ENCODE measurements at places on chromosomes 5 and 9.

DNA sequence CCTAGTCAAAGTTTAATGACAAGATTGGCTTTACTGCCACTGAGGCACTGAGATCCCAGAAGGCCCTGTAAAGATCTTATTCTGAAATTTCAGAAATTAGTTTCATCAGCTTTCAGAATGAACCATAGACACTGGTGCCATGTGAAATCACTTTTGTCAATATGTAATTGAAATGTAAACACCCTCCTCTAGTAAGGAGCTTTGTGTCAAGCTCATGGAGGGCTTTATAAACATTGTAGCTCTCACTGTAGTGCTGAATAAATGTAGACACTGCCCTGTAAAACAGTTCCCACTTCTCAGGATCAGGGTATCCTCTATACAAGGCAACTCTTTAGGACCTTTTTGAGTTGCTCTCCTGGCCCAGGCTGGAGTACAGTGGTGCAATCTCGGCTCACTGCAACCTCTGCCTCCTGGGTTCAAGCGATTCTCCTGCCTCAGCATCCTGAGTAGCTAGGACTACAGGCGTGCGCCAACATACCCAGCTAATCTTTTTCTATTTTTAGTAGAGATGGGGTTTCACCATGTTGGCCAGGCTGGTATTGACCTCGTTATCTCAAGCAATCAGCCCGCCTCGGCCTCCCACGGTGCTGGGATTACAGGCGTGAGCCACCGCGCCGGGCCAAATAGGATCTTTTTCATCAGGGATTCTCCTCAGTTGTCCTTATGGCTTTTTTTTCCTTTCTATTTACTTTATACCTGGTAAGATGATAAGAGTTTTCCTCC lies 1823.9 kb upstream of the CDH9 start:
- ATAC-seq, result no peak

DNA sequence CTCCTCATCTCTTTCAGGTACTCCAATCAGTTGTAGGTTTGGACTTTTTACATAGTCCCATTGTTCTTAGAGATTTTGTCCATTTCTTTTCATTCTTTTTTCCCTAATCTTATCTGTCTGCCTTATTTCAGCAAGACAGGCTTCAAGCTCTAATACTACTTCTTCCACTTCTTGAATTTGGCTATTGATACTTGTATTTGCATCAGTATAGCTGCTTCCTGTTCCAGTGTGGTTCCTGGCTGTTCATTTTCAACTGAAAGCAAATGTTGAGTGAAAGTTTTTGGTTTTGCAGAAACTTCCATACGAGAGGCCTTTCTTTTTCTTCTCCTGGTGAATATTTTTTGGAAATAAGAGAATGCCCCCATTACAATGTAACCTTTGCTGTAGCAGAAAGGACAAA lies 12.0 kb upstream of the IFNA1 start:
- ATAC-seq, result no peak

DNA sequence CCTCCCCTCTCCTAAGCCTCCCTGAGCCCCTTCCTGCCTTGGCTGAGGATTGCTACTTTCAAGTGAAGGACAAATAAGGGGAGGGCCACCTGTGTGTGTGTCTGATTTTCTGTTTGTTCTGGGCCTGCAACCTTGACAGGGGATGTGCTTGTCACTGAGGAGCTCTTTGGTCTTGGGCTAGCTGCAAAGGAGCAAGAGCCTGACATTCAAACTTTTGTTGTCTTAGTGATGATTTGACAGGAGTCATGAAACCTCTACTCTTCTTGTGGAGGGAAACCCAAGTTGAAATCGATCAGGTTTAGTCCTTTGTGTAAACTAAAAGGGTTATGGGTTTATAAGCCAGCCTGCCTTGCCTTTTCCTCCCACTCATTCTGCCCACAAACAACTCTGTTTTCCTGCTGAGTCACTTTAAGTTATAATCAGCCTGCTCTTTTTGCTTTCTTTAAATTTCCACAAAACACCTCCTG lies 16.9 kb downstream of the CLTA start:
- ATAC-seq, result peak; percentile 27

DNA sequence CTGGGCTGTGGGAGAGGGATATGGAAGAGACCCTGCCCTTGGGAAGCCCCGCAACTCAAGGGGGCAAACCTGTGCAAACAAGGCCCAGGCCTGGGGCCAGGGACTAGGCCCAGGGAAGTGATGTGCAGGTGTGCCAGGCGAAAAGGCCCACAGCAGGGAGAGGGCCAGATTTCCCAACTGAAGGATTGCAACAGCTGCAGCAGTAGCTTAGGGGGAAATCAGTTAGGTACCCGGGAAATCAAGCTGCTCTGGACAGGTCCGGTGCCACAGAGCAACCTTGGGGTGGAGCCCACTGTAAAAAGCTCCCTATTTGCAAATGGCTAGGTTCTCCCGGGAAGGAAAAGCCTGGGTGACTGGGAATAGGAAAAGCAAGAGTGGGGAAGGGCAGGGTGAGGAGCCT lies 10.4 kb downstream of the GRIN1 start:
- no peak for ATAC-seq

GRCh38 chr5:114055318-114056184 lies 306.3 kb upstream of the KCNN2 start:
- no peak for ATAC-seq

- no peak for ATAC-seq
Observed at GRCh38 chr9:2916382-2916985, 72.6 kb upstream of the PUM3 start.

DNA sequence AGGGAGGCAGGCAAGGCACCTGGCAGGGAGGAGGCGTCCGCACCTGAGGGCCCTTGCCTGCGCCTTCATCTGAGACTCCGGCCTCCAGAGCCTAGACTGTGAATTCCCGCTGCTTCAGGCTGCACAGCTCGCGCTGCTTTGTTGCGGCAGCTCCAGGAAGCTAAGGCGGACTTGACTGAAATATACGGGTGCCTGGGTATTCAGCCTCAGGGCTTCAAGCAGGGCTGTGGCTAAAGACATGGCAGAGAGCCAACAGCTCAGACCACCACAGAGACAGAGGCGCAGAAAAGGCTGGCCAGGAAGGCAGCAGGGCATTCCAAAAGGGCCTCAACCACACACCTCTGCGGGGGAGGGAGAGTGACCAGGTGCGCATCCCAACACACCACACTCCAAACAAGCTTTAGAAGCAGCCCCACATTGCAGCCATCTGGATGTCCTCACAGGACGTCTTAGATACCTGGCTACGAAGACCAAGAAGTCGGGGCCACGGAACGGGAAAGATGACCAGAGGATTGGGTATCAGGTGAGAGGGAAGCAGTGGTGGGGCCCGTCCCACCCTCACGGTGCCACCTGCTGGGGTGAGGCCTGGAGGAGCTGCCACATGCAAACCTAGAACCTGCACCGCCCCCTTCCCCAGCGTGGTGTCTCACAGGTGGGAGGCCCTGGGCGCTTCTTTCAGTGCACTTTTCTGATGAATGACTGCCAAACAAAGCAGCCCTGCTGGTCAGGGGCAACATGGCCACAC lies 1.7 kb upstream of the DPH7 start:
- no peak for ATAC-seq

DNA sequence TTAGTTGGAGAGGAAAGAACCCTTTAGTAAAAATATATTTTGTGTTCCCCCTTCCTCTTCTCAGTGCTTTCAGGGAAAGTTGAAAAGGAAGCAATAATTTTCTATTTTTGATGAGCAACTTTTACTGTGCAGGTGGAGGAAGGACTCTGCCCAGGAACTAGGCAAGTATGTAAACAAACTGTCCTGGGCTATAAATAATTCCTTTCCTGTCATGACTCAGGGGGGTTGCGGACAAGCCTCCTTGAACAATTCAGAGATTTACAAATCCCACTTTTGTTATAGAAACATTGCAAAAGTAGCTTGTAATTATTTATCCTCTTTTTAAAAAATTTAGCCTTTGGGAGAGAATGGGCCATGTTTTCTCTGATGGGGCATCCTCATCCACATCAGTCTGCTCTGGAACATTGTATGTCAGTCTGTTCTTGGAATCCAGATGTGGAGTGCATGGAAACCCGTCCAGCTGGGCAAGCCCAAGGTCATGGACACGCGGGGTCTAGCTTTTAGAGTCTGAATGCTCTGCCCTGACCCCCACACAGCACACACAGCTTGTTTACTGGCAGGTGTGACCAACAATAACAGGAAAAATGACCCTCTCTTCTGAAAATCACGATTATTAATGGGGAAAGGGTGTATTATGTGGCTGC lies 127.6 kb downstream of the GADD45G start:
- no peak for ATAC-seq

GRCh38 chr9:29183971-29184370 lies 1610.7 kb upstream of the C9orf72 start:
- ATAC-seq, result no peak

DNA sequence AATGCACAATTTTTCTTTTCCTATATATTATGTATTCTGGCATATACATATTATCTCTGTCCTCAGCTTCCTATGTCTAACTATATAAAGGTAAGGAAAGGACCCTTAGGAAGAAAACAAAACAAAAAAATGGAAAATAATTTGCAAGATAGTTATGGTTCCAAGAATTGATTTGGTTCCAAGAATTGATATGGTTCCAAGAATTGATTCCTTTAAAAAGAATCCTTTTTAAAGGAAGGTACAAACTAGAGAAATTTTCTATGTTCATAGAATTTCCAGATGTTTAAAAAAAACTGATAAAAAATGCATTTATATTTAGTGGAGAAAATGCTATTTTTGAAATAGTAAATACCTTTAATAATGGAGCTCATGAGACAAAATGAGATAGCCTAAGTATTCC lies 12.1 kb downstream of the LYRM7 start:
- ATAC-seq, result no peak

GRCh38 chr5:147751156-147751830 lies 31.2 kb downstream of the JAKMIP2 start:
- no peak for ATAC-seq

DNA sequence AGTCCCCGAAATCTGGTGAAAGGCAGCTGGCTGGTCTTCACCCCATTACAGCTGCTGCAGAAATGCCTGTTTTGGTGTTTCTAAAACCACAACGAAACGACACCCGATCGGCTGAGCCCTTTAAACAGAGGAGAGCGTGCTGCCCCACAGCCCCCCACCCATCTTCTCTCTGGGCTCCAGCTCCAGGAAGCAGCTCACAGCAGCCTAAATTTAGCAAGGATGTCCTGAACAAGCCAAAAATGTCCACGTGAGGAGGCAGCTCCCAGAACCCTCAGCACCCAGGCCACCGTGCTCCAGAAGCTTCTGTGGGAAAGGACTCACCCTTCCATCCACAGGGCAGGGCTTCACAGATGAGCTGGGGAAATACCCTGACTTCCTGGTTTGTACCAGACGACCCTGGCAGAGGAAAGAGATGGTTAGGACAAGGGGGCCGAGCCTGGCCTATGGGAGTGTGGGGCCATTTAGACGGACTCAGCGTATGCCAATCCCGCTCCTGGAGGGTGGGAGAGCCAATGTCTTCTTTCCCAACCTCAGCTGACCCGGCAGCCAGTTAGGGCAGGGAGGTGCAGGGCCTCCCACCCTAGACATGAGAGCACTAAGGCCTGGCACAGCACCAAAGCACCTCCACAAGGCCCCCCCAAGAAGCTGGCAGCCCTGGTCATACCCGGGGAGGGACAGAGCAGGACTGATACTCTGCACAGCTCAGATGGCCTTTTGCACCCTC lies 39.1 kb upstream of the SARDH start:
- no peak for ATAC-seq

- ATAC-seq, result no peak
Observed at GRCh38 chr9:131087354-131087893, 8.9 kb upstream of the AIF1L start.

DNA sequence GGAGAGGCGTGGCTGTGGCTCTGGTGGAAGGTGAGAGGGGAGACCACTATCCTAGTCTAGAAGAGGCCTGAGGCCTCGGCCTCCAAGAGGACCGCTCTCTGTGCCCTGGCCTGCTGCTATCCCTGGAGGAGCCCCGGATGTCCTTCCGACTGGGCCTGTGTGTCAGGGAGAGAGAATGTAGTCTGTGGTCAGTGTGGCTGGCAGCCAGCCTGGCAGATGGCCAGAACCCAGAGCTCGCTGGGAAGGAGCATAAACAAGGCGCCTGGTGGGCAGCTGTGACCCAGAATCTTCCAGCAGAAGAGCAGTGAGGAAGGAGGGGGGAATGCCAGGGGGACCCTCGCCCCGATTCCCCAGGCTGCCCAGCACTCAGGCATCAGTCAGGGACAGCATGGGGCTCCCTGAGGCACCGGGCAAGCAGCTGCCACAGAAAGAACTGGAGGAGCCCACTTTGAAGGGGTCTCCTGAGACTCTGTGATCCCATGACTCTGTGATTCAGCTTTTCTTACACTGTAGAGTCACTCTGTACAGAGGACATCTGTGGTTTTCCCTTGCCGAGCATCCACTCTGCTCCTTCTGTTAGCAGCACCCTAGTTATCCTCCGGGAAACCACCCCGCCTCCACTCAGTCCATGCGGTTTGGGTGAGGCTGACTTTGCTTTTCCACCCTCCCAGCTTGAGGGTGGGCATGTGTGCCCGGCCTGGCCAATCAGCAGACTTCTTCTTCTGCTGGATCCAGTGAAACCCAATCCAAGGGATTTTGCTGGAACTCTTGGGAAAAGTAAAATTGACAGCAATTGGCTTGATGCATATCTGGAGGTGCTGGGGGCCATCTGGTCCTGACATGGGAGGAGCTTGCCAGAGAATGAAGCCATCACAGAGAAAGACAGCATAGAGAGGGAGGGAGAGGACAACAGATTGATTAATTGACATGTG lies 46.2 kb upstream of the PWWP2A start:
- peak; percentile 17 for ATAC-seq

DNA sequence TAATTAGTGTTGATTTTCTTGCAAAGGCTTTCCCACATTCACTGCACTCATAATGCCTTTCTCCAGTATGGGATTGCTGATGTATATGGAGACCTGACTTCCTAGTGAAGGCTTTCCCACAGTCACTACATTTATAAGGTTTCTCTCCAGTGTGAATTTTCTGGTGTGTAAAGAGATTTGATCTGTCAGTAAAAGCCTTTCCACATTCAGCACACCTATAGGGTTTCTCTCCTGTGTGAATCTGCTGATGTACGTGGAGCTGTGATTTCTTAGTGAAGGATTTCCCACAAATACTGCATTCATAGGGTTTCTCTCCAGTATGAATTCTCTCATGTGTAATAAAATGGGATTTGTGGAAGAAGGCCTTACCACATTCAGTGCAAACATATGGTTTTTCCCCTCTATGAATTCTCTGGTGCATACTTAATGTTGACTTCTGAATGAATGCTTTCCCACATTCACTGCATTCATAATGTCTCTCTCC lies 31.1 kb downstream of the ZNF484 start:
- ATAC-seq, result no peak

DNA sequence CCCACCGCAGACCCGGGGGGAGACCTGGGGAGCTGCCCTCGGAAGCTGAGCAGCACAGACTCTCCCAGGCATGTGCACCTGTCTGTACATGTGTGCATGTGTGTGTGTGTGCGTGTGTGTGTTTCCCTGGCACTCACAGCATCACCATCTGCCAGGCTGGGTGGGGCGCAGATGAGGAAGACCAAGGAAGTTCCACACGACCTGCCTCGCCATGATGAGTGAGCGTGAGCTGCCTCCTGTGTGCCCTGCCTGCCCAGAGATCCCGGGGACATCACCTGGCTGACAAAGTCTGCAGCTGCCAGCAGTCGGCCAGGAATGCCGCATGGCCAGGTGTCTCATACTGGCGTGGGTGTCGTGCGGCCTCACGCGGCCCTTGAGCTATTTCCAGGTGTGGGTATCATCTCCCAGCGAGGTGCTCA lies 4.0 kb upstream of the GPSM1 start:
- ATAC-seq, result no peak

GRCh38 chr5:65268525-65268924 lies 213.2 kb downstream of the ADAMTS6 start:
- no peak for ATAC-seq

Data from activated CD4-positive, CD25-positive, alpha-beta regulatory T cell treated with anti-CD3 and anti-CD28 coated beads, Interleukin-2, amount 50 U/mL, for 24 hours (primary cell).